ENCODE measurements at places on chromosomes 5 and 9. TPM values are rescaled to one million over a fixed set of nuclear protein-coding genes. Genes with fewer than 3 reads are reported as not detected.

The LCN10 gene
- 10.6 TPM for total RNA-seq

The FAM120AOS gene
- 27.3 TPM for total RNA-seq

The ZNF300 gene
- total RNA-seq: 0.69 TPM

The MAMDC2 gene
- total RNA-seq: 8.9 TPM

The STC2 gene
- total RNA-seq: 6.8 TPM

GRCh38 chr5:81534441-81534840, 140.5 kb upstream of the ACOT12 start:
- no peak for DNase-seq

All from left ventricle myocardium superior (tissue), 1 donor.